Stimulated activated CD4-positive, alpha-beta T cell treated with anti-CD3 and anti-CD28 coated beads, TNF-alpha, amount 100 ng/mL, for 4 hours (primary cell): ENCODE measurements at places on chromosomes 16 and 17.

- no peak for DNase-seq
These were observed 15.7 kb downstream of the FAM117A start for GRCh38 chr17:49748223-49748622.

GRCh38 chr17:34623856-34624766, 44.7 kb downstream of the TMEM132E start:
- DNase-seq: no peak

- no peak for DNase-seq
These were observed 181.2 kb upstream of the COX10 start for GRCh38 chr17:13888056-13888609.

GRCh38 chr17:35969558-35970380, 11.5 kb downstream of the CCL16 start:
- DNase-seq: peak; percentile 29

DNA sequence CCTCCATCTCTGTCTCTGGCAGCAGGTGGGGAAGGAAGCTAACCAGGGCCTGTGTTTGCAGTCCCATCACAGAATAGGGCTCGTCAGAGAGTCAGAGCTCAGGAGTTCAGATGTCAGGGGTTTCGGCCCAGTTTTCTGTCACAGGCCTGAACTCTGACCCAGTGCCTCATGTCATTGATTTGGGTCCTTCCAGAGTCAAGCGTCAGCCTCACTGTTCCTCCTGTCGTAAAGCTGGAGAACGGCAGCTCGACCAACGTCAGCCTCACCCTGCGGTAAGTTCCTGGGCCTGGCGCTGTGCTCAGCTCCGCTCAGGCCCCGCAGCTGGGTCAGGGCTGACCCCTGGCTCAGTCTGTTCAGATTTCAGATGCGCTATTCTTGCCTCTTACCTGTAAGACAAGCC, 10.7 kb downstream of the CTNS start:
- no peak for DNase-seq

GRCh38 chr17:42077755-42078154, 20.5 kb downstream of the ZNF385C start:
- no peak for DNase-seq

- DNase-seq: no peak
These were observed 1.1 kb downstream of the CRLF3 start for GRCh38 chr17:30823421-30823820.

DNA sequence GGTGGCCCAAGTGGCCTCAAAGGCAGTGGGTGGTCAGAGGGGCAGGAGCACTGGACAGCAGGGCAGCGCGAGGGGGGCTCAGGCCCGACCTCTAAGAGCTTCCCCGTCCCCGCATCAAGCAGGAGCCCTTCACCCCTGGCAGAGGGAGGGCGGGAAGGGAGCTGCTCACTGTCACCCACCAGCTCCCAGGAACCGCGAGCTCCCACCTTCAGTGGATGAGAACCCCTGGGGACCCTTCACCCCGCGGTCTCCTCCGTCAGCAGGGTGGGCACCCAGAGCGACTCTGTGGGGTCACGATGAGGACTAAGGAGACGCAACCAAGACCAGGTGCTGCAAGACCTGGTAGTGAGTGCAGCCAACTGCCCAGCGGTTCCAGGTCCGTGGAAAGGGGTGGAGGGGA, 13.6 kb downstream of the CEP131 start:
- DNase-seq: no peak

DNA sequence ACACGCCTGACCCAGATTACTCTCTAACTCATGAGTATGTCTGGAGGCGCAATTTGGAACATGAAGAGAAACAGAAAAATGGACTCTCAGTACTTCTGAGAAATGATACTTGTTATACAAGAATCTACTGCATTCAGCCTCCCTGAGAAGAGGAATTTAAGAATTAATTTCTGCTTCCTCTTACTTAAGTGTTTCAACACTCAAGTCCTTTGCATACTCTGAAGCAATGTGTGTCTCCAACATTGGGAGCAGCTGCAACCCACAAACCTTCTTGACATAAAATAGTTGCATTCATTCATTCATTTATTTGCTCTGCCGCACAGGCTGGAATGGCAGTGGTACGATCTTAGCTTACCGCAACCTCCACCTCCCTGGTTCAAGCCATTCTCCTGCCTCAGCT, 199.8 kb downstream of the NPIPA7 start:
- DNase-seq: no peak
